Left cardiac atrium (tissue), 4 donors: ENCODE measurements at places on chromosomes 2 and 18. TPM values are rescaled to one million over a fixed set of nuclear protein-coding genes. Genes with fewer than 3 reads are reported as not detected.

VAMP8 gene
- total RNA-seq, result 54.8 TPM

- DNase-seq, result no peak
These were observed 6.1 kb downstream of the INO80D start for GRCh38 chr2:206079699-206080465.

DNA sequence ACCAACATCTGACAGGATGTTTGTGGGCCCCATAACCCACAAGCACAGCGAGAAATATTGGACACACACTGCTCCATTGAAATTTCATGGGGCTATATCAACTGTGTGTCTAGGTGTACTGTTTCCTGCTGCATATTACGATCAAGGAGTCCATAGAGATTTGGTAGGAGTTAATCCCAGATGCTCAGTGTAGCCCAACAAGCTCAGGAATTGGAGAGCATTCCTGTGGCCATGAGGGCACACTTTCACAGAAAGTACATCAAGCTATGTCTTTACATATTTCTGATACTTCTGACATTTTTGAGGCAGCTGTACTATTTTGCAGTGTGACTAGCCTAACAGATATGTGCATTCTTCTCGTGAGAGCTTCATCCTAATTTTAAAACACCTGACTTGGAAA lies 473.1 kb downstream of the PTH2R start:
- DNase-seq, result no peak

DNA sequence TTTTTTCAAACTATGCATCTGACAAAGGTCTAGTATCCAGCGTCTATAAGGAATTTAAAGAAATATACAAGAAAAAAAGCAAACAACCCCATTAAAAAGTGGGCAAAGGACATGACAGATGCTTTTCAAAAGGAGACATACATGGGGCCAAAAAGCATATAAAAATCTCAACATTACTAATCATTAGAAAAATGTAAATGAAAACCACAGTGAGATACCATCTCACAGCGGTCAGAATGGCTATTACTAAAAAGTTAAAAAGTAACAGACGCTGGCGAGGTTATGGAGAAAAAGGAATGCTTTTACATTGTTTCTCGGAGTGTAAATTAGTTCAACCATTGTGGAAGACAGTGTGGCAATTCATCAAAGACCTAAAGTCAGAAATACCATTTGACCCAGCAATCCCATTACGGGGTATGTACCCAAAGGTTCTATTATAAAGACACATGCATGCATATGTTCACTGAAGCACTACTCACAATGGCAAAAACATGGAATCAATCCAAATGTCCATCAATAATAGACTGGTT lies 643.1 kb upstream of the LRRTM1 start:
- no peak for DNase-seq

DNA sequence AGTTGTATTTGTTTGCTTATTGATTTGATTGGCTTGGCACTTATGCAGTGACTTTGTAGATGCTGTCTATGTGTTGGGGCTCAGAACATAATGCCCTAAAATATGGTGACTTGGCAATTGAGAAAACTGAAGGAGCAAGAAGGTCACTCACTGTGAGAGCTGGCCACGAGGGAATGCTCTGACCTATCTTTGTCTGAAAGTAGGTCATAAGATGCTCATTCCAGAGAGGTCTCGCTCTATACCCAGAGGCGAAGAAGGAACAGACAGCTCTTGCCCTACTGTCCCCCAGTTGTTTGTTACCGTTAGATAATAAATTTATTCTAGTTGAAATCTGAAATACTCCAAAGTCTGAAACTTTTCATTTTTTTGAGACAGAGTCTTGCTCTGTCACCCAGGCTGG lies 158.5 kb downstream of the TGIF1 start:
- no peak for DNase-seq

- peak; percentile 12 for DNase-seq
These were observed 9.9 kb downstream of the NEU4 start for GRCh38 chr2:241818943-241819270.

GRCh38 chr18:60686142-60686541 lies 313.6 kb upstream of the MC4R start:
- DNase-seq, result no peak

- no peak for DNase-seq
These were observed 1132.2 kb upstream of the FAM98A start for GRCh38 chr2:34731292-34731691.

DNA sequence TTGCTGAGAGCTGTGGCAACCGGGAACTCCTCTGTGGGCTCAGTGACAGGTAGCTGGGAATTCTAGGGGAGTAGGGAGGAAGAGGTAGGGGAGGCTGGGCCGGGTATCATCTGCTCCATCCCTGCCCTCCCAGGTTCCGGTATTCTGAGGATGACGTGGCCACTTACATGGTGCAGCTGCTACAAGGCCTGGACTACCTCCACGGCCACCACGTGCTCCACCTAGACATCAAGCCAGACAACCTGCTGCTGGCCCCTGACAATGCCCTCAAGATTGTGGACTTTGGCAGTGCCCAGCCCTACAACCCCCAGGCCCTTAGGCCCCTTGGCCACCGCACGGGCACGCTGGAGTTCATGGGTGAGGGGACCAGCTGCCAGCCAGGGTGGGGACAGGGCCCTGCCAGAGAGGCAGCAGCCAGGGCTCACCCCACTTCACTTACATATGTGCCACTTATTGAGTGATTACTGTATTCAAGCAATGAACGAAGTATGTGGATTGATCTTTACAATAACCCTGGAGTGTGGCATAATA lies 8.0 kb upstream of the GMPPA start:
- DNase-seq, result no peak

RNF152 gene
- total RNA-seq, result 11.0 TPM

DNA sequence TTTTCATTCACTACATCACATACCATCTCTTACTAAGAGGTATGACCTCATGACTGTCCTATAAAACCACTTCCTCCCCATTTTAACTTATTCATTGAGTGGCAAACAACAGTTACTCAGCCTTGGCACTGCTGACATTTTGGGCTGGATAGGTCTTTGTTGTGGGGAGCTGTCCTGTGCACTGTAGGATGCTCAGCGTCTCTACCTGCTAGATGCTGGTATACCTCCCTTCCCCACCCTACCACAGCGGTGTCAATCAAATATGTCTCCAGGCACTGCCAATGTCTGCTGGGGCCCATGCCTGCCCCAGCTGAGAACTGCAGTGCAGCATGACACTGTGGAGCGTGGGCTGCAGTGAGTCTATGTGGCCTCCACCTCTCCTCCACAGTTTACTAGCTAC lies 76.3 kb upstream of the MGAT4A start:
- no peak for DNase-seq

GRCh38 chr2:22600999-22601398 lies 784.0 kb upstream of the KLHL29 start:
- DNase-seq, result no peak

DNA sequence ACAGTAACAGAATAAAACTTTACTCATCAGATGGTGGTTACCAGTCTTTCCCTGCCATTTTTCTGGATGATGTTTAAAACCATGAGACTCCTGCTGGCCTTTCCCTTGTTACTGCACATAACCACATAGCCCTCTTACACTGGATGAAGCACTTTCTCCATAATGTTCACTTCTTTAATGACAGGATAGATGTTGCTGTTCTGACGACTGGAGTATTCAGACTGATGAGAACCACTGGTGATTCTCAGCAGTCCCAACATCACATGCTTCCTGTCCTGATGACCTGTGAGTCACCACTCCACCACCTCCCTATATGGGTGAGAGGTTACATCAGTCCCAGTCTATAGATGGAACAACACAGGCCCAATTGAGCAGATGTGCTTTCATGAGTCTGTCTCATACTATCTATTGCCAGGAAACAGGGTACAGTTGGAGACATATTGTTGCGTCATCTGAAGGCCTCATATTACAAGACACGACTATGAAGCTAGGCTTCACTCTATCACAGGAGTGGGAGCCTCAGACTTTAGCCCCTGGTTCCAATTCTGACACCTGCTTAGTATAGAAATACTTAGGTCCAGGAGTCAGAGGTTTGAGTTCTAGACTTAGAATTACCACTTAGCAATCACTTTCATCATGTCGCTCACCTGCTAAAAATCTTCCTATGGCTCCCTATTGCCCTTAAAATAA lies 145.7 kb upstream of the KLF7 start:
- DNase-seq, result peak; percentile 45

ILKAP gene
- total RNA-seq, result 27.9 TPM

WNT10A gene
- not detected for total RNA-seq

GRCh38 chr2:154837035-154837434 lies 138.5 kb downstream of the KCNJ3 start:
- no peak for DNase-seq

- peak; percentile 65 for DNase-seq
These were observed 115.3 kb downstream of the BCL2L11 start for GRCh38 chr2:111236025-111236424.
